ENCODE measurements at places on chromosomes 5 and 9.
A peak's percentile ranks its signal among the peaks of the same experiment; 100 is the strongest.

DNA sequence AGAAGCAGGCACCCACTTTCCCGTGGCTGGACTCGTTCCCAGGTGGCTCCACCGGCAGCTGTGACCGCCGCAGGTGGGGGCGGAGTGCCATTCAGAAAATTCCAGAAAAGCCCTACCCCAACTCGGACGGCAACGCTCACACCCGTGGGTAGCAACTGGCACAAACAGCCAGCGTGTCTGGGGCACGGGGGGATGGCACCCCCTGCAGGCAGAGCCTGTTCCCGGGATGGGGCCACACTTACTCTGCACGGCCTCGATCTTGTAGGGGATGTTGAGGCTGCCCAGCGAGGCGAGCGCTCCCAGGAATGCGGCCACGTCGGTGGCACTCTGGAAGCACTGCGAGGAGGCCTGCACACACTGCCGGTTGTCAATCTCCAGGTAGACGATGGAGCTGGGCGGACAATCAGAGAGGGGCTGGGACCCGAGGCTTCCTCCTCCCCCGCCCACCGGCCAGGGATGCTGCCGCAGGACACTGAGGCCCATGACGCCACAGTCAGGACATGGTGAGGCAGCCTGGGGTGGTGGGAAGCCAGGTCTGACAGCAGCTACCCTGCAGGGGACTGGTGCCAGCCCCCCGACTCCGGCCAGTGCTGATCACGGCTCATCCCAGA lies 20.2 kb upstream of the SEC16A start:
- no peak for DNase-seq

DNA sequence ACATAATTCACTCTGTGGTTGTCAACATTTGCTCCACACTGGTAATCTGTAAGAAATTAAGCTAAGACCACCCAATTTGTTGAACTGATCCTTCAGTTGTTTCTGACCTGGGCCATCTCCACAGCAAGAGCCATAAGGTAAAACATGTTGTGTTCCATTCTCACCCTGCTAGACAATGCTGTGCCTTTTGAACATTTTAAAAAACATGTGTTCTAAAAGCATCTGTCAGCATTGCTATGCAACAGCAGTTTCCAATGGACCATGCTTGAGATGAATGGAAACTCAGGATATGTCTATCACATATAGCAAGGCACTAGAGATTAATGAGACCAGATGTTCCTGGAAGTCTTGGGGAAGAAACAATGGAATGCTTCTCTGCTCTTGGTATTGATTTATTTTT lies 455.1 kb upstream of the RGMB start:
- no peak for DNase-seq

DNA sequence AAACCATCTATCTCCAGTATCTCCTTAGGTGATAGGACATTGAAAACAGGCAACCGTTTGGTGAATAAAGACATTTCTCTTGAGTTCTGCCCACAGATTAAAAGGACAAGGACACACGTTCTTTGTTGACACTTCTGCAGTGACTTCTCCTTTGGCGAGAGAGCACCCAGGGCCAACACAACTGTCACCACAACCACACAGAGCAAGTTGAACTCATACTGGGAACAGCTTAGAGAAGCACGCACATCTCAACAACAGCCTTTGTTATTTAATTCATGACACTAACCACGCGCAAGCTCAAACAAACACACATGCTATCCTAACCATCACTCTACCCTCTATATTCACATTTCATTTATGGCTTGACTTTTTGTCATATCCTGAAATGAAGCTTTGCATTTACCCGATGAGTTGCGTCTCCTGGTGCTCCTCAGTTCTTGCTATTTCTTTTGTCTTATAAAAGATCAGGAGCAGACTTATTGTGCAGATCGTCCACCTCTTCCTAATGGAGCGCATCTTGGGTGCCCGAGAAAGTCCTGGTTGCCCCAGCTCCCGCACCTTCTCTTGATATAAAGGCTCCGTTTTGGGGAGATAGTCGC lies 543 bp downstream of the ST8SIA4 start:
- DNase-seq = peak; percentile 28

DNA sequence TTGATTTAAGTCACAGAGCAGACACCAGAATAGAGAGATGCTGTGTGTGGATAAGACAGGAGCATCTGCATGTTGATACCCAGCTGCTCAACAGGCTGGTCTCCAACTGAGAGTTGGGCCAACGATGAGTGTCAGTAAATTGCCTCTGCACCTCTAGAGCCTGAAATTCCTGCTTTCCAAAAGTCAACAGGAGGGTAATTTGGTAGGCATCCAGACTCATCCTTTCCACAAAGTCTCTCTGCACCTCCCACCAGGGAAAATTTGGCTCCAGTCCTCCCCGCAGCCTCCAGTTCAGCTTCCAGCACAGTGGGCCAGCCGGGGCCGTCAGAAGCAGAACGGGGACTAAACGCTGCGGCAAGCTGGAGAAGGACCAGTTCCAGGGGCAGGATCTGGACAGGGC lies 136.9 kb downstream of the RFK start:
- no peak for DNase-seq

DNA sequence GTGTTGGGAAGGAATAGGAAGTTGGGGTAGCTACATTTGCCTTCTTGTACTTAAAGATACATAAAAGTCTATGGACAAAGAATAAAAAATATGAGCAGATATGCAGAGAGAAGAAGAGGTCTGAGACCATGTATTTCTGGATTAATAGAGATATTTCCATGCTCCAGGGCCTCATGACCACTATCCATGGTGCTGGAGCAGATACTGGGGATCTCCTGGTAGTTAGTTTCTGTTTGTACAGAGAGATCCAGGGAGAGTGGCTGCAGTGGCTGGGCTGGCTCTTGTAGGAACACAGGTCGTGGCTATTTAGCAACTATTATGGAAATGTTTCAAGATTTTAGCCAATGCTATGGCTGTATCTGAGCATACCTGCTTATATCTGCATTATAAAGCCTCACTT lies 184.2 kb upstream of the TMEM161B start:
- DNase-seq = no peak

Data from stimulated activated CD4-positive, alpha-beta T cell treated with anti-CD3 and anti-CD28 coated beads, Interleukin-12 subunit alpha, Interleukin-12 subunit beta, amount 100 ng/mL, for 48 hours (primary cell).